ENCODE measurements at places on chromosomes 11 and 22.

DNA sequence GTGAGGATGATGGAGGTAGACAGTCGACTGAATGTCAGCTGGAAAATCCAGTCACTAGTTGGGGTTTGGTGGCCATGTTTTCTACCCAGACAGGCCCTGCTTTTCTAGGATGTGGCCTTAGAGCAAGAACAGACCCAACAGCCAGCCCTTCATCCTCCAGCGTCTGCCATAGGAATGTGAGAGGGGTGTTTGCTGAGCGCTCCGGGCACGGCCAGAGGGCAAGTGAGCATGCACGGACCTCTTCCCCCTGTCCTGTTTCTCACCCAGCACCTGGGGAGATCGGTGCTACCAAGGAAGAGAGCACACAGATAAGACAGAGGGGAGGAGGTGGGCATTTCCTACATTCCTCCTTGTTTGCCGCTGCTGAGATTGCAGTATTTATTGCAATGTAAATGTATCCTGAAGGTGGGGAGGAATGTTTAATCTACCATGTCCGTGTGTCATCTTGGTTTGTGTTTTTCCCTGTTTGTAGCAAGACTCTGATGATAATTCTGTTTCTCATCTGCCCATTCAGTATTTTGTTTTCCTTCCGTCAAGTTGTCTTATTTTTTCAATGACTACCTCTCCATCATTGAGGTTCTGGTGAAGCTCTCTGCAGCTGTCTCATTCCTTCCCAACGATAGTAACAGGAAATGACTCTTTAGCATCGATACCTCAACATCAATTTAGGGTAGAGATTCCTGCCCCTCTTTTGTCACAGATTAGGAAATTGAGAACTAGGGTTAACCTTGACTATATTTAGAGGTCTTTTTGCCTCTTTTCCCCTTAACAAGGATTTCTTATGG lies 4.9 kb upstream of the ATF4 start:
- no peak for DNase-seq

GRCh38 chr11:121645001-121645400 lies 192.2 kb upstream of the SORL1-AS1 start:
- DNase-seq = no peak

GRCh38 chr22:36923131-36923788 lies 9.8 kb downstream of the CSF2RB start:
- no peak for DNase-seq

DNA sequence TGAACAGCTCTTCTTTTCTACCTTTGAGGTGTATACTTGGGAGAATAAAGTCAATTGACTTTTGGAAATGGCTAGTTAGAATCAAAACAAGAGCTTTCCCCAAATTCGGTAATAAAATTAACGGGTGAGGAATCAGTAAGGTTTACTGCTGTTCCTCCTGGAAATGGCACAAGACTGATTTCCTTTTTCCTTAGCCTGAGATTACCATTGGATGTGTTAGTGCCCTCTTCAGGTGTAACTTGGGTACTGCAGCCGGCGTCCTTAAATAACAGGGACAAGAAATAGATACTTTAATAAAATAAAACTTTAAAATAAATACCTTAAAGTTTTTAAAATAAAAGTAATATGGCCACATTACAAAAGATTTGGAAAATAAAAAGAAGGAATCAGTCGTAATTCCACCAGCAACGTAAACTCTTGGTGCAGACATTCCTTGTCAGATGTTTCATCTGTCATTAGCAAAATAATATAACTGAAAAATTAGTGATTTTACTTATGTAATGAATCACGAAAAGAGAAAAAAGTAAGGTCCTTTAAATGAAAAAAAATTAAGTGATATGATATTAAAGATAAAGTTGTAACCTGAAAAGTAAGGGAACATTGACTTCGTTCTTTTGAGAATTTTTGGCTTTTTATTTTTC lies 29.7 kb downstream of the ZFTA start:
- DNase-seq = peak; percentile 48

- no peak for DNase-seq
Observed at GRCh38 chr11:26348776-26349175, 16.8 kb downstream of the ANO3 start.

GRCh38 chr11:61552108-61552635 lies 28.7 kb downstream of the SYT7 start:
- DNase-seq = no peak

- DNase-seq = no peak
Observed at GRCh38 chr22:19238900-19239299, 52.6 kb downstream of the CLTCL1 start.

DNA sequence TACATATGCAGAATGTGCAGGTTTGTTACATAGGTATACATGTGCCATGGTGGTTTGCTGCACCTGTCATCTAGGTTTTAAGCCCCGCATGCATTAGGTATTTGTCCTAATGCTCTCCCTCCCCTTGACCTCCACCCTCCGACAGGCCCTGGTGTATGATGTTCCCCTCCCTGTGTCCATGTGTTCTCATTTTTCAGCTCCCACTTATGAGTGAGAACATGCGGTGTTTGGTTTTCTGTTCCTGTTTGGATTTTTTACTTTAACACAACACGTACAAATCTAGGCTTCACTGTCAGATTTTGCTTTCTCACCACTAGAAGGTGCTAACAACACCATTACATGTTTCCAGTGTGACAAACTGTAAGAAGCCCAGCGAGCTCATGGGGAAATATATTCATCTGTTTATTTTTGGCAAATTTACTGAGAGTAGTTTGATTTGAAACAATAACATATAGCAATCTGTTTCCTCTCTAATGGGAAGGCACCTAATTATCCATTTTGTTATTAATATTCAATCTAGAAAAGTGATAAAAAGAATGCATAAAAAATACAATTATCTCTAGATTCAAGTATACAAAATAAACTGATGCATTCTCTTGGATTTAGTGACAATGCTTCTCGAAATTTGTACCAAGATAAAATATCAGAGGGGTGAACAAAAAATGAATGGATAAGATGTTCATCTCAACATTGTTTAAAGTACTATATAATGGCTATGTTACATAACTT lies 23.2 kb upstream of the BIRC3 start:
- DNase-seq = no peak

DNA sequence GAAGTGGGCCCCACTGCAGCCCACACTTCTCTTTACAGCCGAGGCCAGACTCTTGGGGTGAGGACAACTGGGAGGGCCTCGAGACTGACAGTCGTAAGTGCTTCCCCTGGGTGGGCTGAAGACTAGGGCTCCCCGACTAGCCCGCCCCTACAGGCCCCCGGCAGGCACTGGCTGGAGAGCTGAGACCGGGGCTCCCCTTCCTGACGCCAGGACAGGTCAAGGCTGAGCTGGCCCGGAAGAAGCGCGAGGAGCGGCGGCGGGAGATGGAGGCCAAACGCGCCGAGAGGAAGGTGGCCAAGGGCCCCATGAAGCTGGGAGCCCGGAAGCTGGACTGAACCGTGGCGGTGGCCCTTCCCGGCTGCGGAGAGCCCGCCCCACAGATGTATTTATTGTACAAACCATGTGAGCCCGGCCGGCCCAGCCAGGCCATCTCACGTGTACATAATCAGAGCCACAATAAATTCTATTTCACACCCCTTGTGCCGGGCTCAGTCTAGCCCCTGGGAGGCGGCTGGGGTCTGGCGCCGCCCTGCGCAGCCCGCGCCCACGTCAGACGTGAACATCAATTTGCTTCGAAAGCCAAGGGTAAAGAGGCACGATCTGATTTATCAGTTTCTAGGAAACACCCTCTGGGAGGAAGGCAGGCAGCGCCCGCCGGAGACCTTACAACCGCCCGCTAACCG lies 13.5 kb downstream of the SCYL1 start:
- DNase-seq = no peak

- DNase-seq = no peak
Observed at GRCh38 chr11:113436672-113437252, 38.4 kb downstream of the DRD2 start.

- DNase-seq = no peak
Observed at GRCh38 chr22:37362621-37363020, 64.7 kb downstream of the ELFN2 start.

- DNase-seq = no peak
Observed at GRCh38 chr11:118657709-118658428, 21.6 kb downstream of the TREH start.

DNA sequence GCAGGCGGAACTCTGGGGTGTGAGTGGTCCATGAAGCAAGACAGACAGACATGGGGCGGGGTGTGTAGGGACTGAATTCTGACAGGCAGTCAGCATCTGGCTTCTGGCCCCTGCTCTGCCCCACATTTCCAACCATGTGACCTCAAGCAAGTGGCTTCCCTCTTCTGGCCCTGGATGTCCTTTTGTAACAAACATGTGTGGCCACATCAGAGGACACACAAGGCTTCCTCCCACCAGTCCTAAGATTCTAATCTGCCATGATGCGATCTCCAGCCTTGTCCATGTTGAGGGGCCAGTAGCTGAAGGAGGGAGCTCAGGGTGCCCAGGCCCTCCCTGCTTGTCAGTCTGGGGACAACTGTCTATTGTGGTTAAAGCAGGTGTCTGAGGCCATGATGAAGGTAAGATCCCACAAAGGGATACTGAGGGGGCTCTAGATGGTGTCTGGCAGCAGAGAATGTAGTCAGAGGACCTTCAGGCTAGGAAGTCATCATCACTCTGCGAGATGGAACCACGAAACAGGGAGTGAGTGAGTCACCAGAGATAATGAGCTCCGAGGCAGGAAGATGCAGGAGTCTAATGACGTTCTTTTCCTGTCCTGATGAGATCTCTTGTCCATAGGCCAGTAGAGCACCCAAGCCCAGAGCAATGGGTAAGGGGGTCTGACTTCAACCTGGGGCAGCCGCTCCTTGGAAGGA lies 27.4 kb downstream of the DRD2 start:
- no peak for DNase-seq

GRCh38 chr11:5831196-5831829 lies 10.4 kb downstream of the OR52E6 start:
- no peak for DNase-seq

- DNase-seq = no peak
Observed at GRCh38 chr22:20542055-20542454, 34.6 kb downstream of the MED15 start.

- no peak for DNase-seq
Observed at GRCh38 chr22:36913427-36914389, at the start of gene CSF2RB. TSS of gene CSF2RB (plus strand) at chr22:36913628. CDS start at chr22:36922208, 8,580 bp downstream.

DNA sequence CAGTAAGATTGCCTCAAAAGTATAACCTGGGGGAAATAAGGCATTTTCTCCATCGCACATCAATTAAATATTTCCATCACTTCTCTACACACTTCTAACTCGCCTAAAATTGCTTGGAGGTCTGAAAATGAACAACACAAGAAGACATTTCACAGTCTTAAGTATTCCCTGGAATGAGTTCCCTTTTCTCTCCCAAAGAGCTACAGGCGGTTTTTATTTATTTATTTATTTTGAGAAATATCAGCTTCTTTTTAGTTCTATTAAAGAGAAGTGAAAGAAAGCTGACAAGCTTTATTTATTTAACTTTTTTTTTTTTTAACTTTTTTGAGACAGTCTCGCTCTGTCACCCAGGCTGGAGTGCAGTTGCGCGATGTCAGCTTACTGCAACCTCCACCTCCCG lies 11.5 kb upstream of the PARVB start:
- no peak for DNase-seq

- DNase-seq = no peak
Observed at GRCh38 chr11:69310351-69310750, 16.4 kb downstream of the MYEOV start.

- no peak for DNase-seq
Observed at GRCh38 chr11:48127521-48128183, 89.0 kb upstream of the OR4B1 start.

GRCh38 chr11:569158-569885 lies 6.9 kb upstream of the PHRF1 start:
- DNase-seq = no peak

- DNase-seq = no peak
Observed at GRCh38 chr11:8103909-8104308, 22.9 kb downstream of the TUB start.

- no peak for DNase-seq
Observed at GRCh38 chr11:24082241-24082640, 414.6 kb upstream of the LUZP2 start.

DNA sequence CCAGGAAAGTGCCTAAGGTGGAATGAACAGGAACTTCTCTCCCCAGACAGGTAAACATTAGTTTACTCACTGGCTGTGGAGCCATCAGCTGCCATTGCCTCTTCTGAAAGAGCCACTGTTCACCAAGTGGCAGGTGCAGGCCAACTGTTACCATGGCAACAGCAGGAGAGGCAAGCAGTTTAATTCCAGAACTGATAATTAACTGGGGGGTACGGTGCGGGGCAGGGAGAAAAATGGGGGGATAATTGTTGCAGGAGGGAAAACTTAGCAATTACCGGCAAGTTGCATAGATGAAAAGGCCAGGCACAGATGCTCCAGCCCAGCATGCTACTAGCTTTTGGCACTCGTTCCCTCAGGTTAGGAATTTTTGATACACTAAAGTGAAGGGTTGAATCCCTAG lies 85.1 kb downstream of the TRIM44 start:
- DNase-seq = no peak

GRCh38 chr11:27184458-27185312 lies 144.1 kb downstream of the BBOX1 start:
- DNase-seq = no peak

- DNase-seq = no peak
Observed at GRCh38 chr11:130272336-130272735, 42.4 kb downstream of the ZBTB44 start.

DNA sequence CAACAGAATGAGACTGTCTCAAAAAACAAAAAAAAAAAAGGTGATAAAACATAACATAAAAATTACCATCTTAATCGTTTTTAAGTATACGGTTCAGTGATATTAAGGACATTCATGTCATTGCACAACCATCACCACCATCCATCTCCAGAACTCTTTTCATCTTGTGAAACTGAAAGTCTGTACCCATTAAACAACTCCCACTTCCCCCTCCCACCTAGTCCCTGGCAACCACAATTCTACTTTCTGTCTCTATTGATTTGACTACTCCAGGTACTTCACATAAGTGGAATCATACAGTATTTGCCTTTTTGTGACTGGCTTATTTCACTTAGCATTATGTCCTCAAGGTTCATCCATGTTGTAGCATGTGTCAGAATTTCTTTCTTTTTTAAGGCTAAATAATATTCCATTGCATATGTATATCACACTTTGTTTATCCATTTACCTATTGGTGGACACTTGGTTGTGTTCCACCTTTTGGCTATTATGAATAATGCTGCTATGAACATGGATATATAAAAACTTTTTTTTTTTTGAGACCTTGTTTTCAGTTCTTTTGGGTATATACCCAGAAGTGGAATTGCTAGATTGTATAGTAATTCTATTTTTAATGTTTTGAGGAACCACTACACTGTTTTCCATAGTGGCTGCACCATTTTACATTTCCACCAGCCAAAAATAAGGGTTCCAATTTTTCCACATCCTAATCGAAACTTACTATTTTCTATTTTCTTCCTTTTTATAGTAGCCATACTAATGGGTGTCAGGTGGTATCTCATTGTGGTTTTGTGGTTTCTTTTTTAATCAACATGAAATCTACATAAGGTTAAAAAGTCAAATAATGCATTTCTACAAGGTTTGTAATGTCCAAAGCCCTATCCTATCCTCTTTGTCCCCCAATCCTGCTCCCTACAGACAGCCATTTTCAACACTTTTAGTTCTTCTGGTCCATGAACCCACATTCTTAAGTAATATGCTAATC lies 23.4 kb upstream of the PIK3C2A start:
- peak; percentile 7 for DNase-seq

Measured in stimulated activated CD8-positive, alpha-beta memory T cell treated with anti-CD3 and anti-CD28 coated beads, Interleukin-4, amount 100 ng/mL, for 4 hours (primary cell).